Activated CD8-positive, alpha-beta T cell treated with anti-CD3 and anti-CD28 coated beads for 36 hours (primary cell): ENCODE measurements at places on chromosomes 11 and 22.

- DNase-seq, result no peak
These were observed 957.9 kb downstream of the BRD1 start for GRCh38 chr22:48869788-48870187.

- no peak for DNase-seq
These were observed 73.0 kb upstream of the APOA1 start for GRCh38 chr11:116910378-116910777.

DNA sequence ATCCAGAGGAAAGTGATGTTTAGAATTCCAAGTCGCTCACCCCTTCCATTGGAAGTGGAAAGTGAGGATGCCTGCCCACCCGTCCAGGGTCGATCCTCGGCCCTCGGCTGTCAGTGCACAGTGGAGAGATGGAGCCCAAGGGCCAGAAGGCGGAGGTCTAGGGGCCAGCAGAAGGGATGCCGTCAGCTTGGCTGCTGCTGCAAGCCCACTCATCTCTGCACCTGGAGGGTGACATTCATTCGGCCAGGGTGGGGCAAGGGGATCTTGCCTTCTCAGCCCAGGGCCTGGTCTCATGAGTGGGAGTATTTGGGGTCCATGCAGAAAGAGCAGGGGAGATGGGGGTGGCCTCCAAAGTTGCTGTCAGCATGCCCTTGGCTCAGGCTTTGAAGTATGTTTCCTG is 30.7 kb downstream of the LINC01488 start:
- no peak for DNase-seq

- DNase-seq, result peak; percentile 68
These were observed 1.2 kb downstream of the CYTH4 start for GRCh38 chr22:37283393-37283937.

DNA sequence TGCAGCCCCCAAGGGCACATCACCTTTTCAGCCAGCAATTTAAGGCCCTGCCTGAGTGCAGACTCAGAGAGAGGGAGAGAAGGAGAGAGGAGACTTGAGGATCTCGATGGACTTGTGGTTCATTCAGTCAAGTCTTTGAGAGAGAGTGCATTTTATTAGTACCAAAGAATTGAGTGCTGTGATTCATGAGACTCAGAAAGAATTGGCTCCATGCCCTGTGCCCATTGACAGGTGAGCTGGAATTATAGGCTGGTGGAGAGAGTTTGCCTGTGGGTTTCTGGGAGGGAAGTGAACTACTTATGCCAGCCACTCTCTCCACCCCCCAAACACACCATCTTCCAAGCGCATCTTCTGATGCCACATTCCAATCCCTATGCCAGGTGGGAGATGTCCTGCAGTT is 236.8 kb downstream of the MN1 start:
- DNase-seq, result no peak

DNA sequence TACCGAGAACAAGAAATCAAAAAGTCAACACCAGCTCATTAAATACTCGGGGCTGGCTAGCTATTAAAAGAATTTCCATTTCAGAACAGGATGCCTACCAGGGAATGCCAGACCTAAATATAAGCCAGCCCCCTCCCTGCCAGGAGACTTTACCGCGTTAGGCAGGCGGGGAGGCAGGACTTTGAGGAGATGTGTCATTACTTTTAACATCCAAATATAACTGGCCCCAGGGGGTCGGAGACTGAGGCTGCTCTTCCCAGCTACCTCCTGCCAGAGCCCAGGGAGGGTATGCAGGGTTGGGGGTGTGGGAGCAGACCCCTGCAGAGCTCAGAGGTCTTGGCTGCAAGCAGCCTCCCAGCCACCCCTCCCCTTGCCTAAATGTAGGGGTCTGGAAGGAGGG is 183.5 kb downstream of the DSCAML1 start:
- no peak for DNase-seq

GRCh38 chr11:9060700-9061111 is 30.7 kb downstream of the SCUBE2 start:
- DNase-seq, result peak; percentile 87

DNA sequence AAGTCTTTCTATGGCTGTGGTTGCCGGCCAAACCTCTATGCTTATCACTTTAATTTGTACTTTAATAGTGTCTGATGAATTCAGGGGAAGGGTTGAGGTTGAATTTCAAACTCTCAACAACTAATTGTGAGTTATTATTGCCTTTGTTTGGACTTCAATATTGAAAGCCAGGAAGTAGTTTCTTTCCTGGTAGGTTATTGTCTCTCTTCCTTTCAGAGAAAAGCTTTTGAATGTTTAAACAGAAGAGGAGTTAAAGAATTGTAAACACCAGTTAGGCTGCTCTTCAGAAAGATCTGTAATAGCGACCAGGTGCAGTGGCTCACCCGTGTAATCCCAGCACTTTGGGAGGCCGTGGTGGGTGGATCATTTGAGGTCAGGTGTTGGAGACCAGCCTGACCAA is 22.2 kb downstream of the NNMT start:
- no peak for DNase-seq

- no peak for DNase-seq
These were observed 57.2 kb upstream of the ARHGAP32 start for GRCh38 chr11:129249351-129249750.

DNA sequence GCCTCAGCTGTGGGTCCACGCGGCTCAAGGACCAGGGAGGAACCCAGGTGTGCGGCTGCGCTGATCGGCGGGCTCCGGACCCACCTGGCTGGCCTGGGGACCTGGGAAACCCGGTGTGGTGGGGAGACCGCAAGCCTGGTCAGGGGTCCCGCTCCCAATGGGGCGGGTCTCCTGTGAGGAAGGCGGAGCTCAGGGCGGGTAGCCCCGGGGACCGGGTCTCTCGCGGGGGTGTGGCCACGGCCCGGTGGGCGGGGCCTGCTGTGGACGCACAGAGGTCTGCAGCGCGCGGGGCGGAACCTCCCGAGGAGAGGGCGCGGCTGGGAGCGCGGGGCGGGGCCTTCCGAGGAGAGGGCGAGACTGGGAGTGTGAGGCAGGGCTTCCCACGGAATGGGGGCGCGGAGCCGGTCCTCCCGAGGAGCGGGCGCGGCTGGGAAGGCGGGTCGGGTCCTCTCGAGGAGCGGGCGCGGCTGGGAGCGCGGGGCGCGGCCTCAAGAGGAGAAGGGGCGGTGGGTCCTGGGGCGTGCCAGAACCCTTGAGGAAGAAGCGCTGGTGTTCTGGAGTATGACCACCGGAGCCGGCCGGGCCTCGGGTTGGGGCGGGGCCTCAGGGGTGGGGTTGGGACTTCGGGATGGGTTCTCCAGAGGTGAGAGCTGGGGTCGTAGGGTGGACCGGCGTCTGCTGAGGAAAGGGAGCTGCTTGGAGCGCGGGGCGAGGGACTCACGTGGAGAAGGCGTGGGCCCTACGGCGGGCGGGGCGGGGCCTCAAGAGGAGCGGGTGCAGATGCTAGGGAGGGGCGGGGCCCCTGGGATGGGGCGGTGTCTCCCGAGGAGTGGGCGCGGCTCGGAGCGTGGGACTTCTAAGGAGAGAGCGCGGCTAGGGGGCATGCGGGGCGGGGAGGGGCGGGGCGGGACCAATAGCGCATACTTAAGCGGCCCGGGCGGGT is 20.8 kb downstream of the DGCR6L start:
- DNase-seq, result peak; percentile 91

GRCh38 chr11:12266943-12267342 is 110.4 kb upstream of the PARVA start:
- no peak for DNase-seq

- peak; percentile 59 for DNase-seq
These were observed 48.0 kb downstream of the IGLL5 start for GRCh38 chr22:22935546-22936157.

- no peak for DNase-seq
These were observed 49.5 kb downstream of the PAX6 start for GRCh38 chr11:31761636-31762035.
